ENCODE measurements at places on chromosomes 1 and 21. TPM values are rescaled to one million over a fixed set of nuclear protein-coding genes. Genes with fewer than 3 reads are reported as not detected.

The C1orf141 gene
- not detected for total RNA-seq

- peak; percentile 75 for DNase-seq
These were observed 131.6 kb upstream of the ETV3 start for GRCh38 chr1:157269656-157270375.

- peak; percentile 29 for DNase-seq
These were observed 376 bp downstream of the GBP1 start for GRCh38 chr1:89064632-89065031.

- DNase-seq, result peak; percentile 29
These were observed 45.5 kb downstream of the VPS13D start for GRCh38 chr1:12275370-12275769.

The TPTE gene
- total RNA-seq, result not detected

- no peak for DNase-seq
These were observed 432 bp downstream of the EPHB2 start for GRCh38 chr1:22711071-22711470.

- no peak for DNase-seq
These were observed 195.8 kb upstream of the JUN start for GRCh38 chr1:58979677-58980076.

DNA sequence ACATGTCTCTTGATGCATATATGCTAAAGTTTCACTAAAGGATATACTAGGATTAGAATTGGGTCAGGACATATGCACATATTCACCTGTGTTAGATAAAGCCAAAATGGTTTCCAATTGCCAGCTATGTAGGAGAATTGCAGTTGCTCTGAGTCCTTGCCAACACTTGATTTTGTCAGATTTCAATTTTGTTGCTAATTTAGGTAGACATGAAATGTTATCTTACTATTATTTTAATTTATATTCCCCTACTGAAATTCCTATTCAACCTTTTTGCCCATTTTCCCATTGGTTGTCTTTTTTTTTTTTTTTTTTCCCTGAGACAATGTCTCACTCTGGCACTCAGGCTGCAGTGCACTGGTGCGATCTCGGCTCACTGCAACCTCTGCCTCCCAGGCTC, 13.4 kb downstream of the HDAC1 start:
- DNase-seq, result no peak

DNA sequence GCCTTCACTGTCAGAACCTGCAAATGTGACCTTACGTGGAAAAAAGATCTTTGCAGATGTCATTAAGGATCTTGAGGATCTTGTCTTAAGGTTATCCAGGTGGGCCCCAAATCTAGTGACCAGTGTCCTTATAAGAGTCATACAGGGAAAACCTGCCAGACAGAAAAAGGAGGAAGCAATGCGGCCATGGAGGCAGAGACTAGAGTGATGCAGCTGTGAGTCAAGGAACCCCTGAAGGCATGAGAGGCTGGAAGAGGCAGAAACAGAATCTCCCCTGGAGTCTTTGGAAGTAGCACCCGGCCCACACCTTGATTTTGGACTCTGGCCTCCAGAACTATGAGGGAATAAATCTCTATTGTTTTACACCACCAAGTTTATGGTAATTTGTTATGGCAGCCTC, 36.5 kb upstream of the DNASE2B start:
- no peak for DNase-seq

The CHI3L1 gene
- total RNA-seq, result not detected

GRCh38 chr1:204465546-204466415, 28.8 kb downstream of the PIK3C2B start:
- DNase-seq, result peak; percentile 57
